GM18507 (cell line): ENCODE measurements at places on chromosomes 3 and 15.

DNA sequence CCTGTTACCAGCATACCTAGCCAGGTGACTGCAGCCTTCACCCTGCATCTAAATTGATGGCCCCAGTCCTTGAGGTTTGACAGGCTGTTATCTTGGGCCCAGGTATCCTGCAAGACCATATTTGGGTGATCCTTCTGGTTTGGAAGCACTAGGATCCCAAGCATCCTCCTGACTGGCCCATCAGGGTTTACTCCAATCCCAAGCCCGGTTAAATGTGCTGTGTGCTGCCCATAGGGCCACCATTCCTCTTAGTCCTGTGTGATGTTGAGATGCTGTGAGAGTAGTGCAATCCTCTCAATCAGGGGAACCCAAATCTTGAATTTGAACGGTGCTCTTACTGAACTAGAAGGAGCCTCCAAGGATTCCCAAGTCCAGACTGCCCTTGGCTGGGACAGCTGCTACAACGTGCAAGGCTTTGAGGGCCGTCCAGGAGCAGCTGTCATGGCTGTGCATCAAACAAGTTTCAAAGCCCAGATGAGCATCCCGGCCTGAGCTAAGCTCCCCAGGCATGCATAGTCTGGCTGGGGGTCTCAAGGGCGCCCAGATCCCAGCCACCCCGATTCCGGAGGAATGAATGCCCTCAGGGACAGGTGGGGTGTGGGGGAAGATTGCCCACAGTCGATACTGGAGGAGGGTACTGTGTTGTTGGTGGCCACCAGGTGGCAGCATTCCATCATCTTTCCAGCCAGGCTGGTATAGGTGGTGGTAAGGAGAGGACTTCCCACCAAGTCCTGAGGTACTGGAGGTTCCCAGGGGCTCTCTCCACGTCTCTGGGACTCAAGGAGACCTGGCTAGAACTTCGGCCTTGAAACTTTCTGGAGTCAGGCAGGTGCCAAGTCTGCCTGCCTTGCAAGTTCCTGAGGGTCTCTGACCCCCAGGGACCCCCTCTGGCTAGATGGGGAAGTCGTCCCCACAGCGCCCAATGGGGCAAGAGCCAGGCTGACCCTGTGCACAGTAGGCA, 32.6 kb downstream of the RBM5 start:
- peak; percentile 65 for DNase-seq

- DNase-seq, result no peak
Measured at GRCh38 chr3:60555686-60556354, 695.4 kb downstream of the FHIT start.

GRCh38 chr3:100640633-100641032, 31.2 kb downstream of the ADGRG7 start:
- no peak for DNase-seq

- DNase-seq, result no peak
Measured at GRCh38 chr15:54564166-54564565, 585.9 kb downstream of the UNC13C start.

DNA sequence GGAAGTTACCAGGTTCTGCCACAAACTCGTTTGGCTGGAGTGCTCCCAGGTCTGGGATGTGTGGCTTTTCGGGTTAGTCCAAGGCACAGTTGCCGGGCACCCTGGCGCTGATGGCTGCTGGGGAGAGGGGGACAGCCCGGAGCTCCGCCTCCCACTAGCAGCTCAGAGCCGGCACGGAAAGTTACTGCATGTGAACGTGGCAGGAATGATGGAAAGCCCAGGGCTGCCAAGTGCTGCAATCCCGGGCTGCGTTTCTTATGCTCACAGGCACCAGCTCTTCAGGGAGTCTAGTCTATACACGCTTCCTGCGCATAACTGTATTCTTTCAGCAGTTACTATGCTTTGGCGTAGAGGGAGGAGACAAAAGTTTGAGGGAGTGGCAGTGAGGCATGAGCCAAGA, 141.8 kb upstream of the ICE2 start:
- no peak for DNase-seq

DNA sequence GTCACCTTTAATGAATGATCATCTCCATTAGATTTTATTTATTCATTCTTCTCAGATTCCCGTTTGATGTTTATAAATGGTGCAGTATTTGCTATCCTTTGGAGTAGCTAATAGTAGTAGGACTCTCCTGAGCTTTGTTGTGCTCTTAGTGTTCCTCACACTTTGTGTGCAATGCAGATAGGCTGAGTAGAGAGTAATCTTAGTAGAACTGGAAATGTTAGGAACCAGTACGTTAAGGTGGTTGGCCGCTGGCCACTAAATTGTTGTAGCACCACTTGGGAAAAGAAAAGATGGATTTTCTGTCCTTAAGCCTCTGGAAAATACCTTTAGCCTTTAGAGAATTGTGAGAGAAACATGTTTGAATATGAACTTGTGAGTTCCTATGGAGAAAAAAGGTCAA, 19.9 kb upstream of the EBLN2 start:
- DNase-seq, result no peak

DNA sequence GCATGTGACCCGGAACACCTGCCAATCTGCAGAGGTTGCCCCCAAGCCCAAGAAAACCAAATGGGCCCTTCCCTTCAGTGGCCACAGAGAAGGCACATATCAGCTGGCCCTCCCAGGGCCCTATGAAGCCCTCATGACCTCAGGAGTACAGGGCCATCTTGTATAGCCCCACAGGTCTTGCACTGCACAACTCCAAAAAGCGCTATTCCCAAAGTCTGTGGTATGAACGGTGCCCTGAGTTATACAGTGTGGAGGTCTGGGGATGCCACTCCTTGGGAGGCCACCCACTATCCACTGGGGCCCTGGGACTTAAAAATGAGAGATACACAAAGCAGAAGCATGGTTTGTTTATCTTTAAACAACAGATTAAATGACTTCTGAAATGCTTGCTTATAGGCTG, 61.5 kb downstream of the CAPN7 start:
- DNase-seq, result no peak
